Activated T-helper 1 cell treated with anti-CD3 and anti-CD28 coated beads, Interleukin-12 subunit alpha, Interleukin-12 subunit beta, Interleukin-2, Interleukin-4 antibody, amounts not matched to agents 30 ng/mL and 10 ng/mL and 1 ng/mL, durations not matched to agents 14 hours and 24 hours and 36 hours (primary cell): ENCODE measurements at places on chromosomes 12 and 14. TPM values are rescaled to one million over a fixed set of nuclear protein-coding genes. Genes with fewer than 3 reads are reported as not detected.

DNA sequence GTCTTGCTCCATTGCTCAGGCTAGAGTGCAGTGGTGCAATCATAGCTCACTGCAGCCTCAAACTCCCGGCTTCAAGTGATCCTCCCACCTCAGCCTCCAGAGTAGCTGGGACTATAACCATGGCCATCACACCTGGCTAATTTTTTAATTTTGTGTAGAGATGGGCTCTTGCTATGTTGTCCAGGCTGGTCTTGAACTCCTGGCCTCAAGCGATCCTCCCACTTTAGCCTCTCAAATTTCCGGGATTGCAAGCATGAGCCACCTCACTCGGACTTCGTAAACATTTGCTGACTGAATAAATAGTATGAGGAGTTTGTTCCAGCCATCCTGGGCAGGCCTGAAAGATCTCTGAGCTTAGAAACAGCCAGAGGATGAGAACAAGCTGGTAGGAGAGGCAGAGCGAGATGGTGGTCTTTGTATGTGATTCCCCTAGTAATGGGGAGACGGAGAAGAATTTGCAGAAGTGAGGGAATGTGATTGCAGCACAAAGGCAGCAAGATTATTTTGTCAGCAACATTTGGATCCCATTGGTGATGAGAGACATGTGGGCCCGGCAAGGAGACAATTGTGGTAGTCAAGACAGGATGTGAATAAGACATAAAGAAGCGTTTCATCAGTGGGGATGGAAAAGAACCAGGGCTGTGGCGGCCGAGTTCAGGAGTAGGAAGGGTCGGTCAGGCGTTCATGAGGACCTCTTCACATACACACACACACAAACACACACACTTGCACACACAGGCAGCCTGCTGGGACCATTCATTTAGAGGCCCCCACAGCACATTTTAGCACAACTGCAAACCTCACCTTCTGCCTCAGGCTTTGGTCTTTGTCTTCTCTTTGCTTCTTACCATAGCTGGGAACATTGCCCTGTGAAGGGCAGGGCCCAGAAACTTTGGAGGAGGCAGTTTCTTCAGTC is 155.5 kb downstream of the ZFP36L1 start:
- DNase-seq = no peak
- H3K27me3 ChIP-seq = no peaks in the 10 kb centered on the region
- H3K27ac ChIP-seq = no peak overlapping the region
- H3K36me3 ChIP-seq = no peaks in the 10 kb centered on the region
- H3K4me1 ChIP-seq = peaks cover 5% of the 10 kb centered on the region
- H3K4me3 ChIP-seq = no peak overlapping the region

DNA sequence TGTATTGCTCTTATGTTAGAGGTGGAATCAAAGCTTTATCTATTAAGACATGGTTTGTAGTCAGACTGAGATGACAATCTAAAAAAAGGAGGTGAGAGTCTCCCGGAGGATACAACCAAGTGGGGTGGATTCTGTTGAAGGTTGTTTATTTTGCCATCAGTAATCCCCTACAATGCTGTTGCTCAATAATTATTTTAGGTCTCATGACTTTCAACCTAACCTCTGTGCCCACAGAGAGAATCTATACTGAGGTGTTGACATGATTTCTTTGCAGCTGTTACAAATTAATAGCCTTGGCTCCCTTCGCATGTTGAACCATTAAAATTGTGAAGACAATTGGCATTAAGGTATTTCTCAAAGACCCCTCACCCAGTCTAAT is 28.7 kb upstream of the FOS start:
- no peaks in the 10 kb centered on the region for H3K36me3 ChIP-seq
- DNase-seq = no peak
- peak overlapping the region; percentile 40 for H3K4me3 ChIP-seq
- H3K4me1 ChIP-seq = peaks cover 54% of the 10 kb centered on the region
- H3K27ac ChIP-seq = peak overlapping the region; percentile 85

DNA sequence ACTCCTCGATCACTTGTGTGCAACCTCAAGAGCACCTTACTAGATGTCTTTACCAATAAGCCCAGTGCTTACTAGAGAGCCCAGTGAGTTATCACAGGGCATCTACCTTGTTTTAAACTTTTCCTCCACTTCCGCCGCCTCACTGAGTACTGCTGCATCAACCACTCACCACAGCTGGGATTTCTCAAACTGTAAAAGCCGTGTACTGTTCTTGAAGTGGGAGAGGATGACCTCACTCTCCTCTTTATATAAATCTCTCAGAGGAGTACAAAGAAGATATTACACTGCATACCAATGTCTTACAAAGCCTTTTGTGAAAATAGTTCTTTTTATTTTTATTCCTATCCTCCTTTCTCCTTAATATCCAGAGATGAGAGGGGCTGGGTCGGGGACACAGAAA is 94.1 kb downstream of the PLCZ1 start:
- no peaks in the 10 kb centered on the region for H3K36me3 ChIP-seq
- DNase-seq = no peak
- H3K4me3 ChIP-seq = no peak overlapping the region
- no peak overlapping the region for H3K27ac ChIP-seq

GRCh38 chr12:49033611-49034285 is 15.2 kb upstream of the PRKAG1 start:
- H3K4me3 ChIP-seq = no peak overlapping the region
- H3K36me3 ChIP-seq = peaks cover 34% of the 10 kb centered on the region
- H3K27ac ChIP-seq = no peak overlapping the region

DNA sequence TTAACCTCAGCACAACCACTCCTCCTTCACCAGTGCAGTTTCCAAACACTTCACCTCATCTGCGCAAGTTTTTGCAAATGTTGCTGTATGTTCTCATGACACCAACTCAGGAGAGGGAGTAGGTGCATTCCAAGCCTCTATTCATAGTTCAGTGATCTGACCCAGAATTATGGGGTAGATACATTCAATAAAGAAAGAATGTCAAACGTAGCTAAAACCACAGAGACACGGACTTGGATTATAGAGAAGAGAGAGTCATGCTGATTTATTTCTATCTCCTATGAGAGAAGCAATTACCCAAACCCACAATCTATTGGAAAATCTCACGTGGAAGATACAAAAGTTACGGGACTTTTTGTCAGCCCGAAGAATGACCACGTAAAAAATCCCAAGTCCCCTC is 1006.0 kb upstream of the TMEM132C start:
- peaks cover 1% of the 10 kb centered on the region for H3K27me3 ChIP-seq
- H3K27ac ChIP-seq = no peak overlapping the region
- H3K4me1 ChIP-seq = no peaks in the 10 kb centered on the region
- no peak for DNase-seq
- no peaks in the 10 kb centered on the region for H3K36me3 ChIP-seq

GRCh38 chr14:104576232-104576969 is 3.2 kb upstream of the C14orf180 start:
- no peak overlapping the region for H3K27ac ChIP-seq
- no peak for DNase-seq
- H3K36me3 ChIP-seq = no peaks in the 10 kb centered on the region
- no peak overlapping the region for H3K4me3 ChIP-seq

GRCh38 chr14:53152184-53152886 is 788 bp downstream of the DDHD1 start:
- peaks cover 2% of the 10 kb centered on the region for H3K27me3 ChIP-seq
- H3K4me3 ChIP-seq = peak overlapping the region; percentile 100
- peaks cover 61% of the 10 kb centered on the region for H3K4me1 ChIP-seq
- H3K36me3 ChIP-seq = peaks cover 29% of the 10 kb centered on the region

GRCh38 chr12:14923944-14924343 is 14.4 kb downstream of the ERP27 start:
- H3K27ac ChIP-seq = peak overlapping the region; percentile 25
- no peak overlapping the region for H3K4me3 ChIP-seq
- no peak for DNase-seq
- peaks cover 35% of the 10 kb centered on the region for H3K36me3 ChIP-seq

GRCh38 chr12:85662207-85662602 is 174.0 kb downstream of the RASSF9 start:
- H3K4me3 ChIP-seq = no peak overlapping the region
- no peak for DNase-seq
- H3K4me1 ChIP-seq = no peaks in the 10 kb centered on the region
- no peak overlapping the region for H3K27ac ChIP-seq
- H3K36me3 ChIP-seq = no peaks in the 10 kb centered on the region

DNA sequence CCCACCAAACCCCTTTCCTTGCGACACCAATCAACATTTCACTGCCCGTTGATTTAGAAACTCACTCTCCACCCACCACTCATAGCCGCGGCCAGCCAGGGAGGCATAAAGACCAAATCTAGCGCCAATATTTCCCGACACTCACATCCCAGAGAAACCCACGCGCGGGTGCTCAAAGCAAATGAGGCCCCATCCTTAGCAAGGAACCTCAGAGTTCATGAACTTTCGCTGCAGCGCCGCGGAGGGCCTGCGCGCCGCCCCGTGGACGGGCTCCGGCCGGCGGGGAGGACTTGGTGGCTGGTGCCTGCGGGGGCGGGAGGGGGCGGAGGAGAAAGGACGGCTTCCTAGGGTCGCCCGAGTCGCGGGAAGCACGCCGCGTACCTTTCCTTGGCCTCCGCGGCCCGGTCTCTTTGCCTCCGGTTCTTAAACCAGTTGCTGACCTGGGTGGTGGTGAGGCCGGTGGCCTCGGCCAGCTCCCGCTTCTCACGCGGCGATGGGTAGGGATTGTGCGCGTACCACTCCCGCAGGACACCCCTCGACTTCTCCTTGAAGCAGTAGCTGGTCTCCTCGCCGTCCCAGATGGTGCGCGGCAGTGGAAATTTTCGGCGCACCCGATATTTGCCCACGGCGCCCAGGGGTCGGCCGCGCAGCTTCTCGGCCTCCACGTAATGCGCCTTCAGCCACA is 886 bp downstream of the SIX1 start:
- peaks cover 51% of the 10 kb centered on the region for H3K4me1 ChIP-seq
- H3K27me3 ChIP-seq = peaks cover 84% of the 10 kb centered on the region
- DNase-seq = no peak
- H3K4me3 ChIP-seq = peak overlapping the region; percentile 69
- H3K27ac ChIP-seq = peak overlapping the region; percentile 79

GRCh38 chr12:90899456-90900182 is 55.4 kb downstream of the CCER1 start:
- no peak overlapping the region for H3K27ac ChIP-seq
- DNase-seq = no peak
- no peaks in the 10 kb centered on the region for H3K4me1 ChIP-seq
- no peaks in the 10 kb centered on the region for H3K27me3 ChIP-seq
- H3K36me3 ChIP-seq = no peaks in the 10 kb centered on the region

- H3K36me3 ChIP-seq = no peaks in the 10 kb centered on the region
- no peak overlapping the region for H3K4me3 ChIP-seq
- no peaks in the 10 kb centered on the region for H3K27me3 ChIP-seq
- no peak overlapping the region for H3K27ac ChIP-seq
- DNase-seq = no peak
Observed at GRCh38 chr14:96117101-96117897, 78.1 kb downstream of the C14orf132 start.

- no peaks in the 10 kb centered on the region for H3K4me1 ChIP-seq
- H3K4me3 ChIP-seq = no peak overlapping the region
- peaks cover 9% of the 10 kb centered on the region for H3K27me3 ChIP-seq
- no peak overlapping the region for H3K27ac ChIP-seq
- no peak for DNase-seq
Observed at GRCh38 chr12:13745111-13745860, 236.1 kb downstream of the GRIN2B start.

DNA sequence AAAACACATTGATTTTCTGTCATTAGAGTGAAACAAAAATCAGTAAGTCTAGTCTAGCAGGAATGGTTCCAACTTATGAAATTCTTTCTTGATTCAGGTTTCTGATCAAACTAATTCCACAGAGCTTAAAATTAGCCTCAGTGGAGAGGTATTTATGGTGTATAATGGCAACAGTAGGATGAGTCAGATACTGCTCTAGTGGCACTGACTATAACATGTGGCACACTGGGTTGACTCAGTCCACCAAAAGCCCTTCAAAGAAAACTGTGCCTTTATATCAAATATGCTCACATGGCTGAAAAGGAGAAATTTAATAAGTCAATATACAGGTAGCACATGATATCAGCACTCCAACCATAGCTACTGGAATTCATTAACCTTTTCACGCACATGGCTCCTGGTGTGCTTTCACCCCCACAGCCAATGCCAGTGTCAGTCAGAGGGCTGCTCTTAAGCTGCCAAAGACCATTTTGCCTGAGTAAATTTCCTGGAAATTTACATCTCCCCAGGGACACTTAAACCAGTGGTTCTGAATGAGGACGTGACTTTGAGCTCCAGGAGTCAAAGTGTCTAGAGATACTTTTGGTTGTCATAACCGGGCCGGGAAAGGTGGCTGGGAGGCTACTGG is 21.7 kb upstream of the CATSPERB start:
- no peaks in the 10 kb centered on the region for H3K4me1 ChIP-seq
- H3K4me3 ChIP-seq = no peak overlapping the region
- no peaks in the 10 kb centered on the region for H3K27me3 ChIP-seq
- H3K27ac ChIP-seq = no peak overlapping the region
- H3K36me3 ChIP-seq = peaks cover 5% of the 10 kb centered on the region
- no peak for DNase-seq

- no peaks in the 10 kb centered on the region for H3K4me1 ChIP-seq
- H3K27ac ChIP-seq = no peak overlapping the region
- no peak for DNase-seq
Observed at GRCh38 chr14:103693515-103693914, 21.7 kb downstream of the XRCC3 start.

GRCh38 chr14:80395031-80395430 is 183.7 kb upstream of the DIO2 start:
- H3K36me3 ChIP-seq = no peaks in the 10 kb centered on the region
- H3K4me3 ChIP-seq = no peak overlapping the region
- H3K27me3 ChIP-seq = no peaks in the 10 kb centered on the region
- H3K27ac ChIP-seq = no peak overlapping the region

GRCh38 chr14:93926873-93927799 is at the start of gene FAM181A:
TSS of gene FAM181A (plus strand) at chr14:93927344. CDS start at chr14:93928286, 942 bp downstream.
- H3K27ac ChIP-seq = no peak within 1 kb of the TSS
- H3K4me1 ChIP-seq = peaks cover 6% of the 10 kb centered on the region
- no peak for DNase-seq
- peaks cover 3% of the 10 kb centered on the region for H3K36me3 ChIP-seq
- H3K27me3 ChIP-seq = peaks cover 3% of the 10 kb centered on the region

- no peak for DNase-seq
- no peak overlapping the region for H3K4me3 ChIP-seq
- H3K27me3 ChIP-seq = no peaks in the 10 kb centered on the region
- no peak overlapping the region for H3K27ac ChIP-seq
Observed at GRCh38 chr12:110733900-110734299, 8.8 kb downstream of the PPP1CC start.

DNA sequence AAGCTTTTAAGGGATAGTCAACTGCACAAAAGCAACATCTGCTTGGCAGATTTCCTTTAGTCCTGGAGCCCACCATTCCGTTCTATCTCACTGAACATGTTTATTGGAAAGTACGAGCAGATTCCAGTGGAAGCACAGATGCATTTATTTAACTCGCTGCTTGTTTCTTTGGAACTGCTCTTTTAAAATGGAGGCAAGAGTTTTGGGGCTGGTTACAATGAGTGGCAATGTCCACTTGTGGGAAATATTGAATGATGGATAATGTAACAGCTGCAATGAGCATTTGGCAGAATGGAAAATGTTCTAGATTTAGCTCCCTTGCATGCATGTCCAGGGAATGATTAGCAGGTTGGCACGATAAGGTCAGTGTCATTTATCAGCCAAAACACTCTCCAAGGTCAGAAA is 163.0 kb downstream of the ATP23 start:
- no peak for DNase-seq
- no peaks in the 10 kb centered on the region for H3K36me3 ChIP-seq
- no peaks in the 10 kb centered on the region for H3K27me3 ChIP-seq
- H3K4me3 ChIP-seq = no peak overlapping the region

GRCh38 chr12:126742241-126742641 is 1524.7 kb upstream of the TMEM132C start:
- peaks cover 2% of the 10 kb centered on the region for H3K27me3 ChIP-seq
- no peaks in the 10 kb centered on the region for H3K4me1 ChIP-seq
- H3K4me3 ChIP-seq = no peak overlapping the region
- H3K27ac ChIP-seq = no peak overlapping the region
- no peak for DNase-seq
- H3K36me3 ChIP-seq = no peaks in the 10 kb centered on the region

Gene CCDC175
- not detected in 2 replicates for total RNA-seq

Gene KRT3
- total RNA-seq = 0.08 TPM in 1 of 2 replicates, not detected in the other

Gene CEP128
- total RNA-seq = 18.2 and 22.0 TPM in 2 replicates

Gene NANOG
- not detected in 2 replicates for total RNA-seq

Gene SOX5
- 1.3 and 3.1 TPM in 2 replicates for total RNA-seq

Gene CLEC1A
- total RNA-seq = not detected in 2 replicates
